ENCODE measurements at places on chromosomes 6 and 20.

DNA sequence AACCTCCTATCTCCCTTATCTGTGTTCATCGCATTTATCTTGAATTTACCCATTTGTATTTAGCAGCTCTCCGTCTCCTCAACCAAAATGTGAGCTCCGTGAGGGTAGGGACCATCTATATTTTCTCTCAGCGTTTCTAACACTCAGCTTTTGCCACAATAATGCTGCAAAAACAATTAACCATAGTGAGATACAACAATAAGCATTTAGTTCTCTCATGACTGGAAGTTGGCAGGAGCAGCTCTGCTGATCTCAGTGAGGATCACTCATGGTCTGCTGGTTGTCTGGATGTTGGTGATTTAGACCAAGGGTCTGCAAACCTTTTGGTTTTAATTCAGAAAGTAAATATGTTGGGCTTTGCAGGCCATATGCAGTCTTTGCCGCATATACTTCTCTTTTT, 394.8 kb upstream of the RNF217 start:
- no peak for DNase-seq

DNA sequence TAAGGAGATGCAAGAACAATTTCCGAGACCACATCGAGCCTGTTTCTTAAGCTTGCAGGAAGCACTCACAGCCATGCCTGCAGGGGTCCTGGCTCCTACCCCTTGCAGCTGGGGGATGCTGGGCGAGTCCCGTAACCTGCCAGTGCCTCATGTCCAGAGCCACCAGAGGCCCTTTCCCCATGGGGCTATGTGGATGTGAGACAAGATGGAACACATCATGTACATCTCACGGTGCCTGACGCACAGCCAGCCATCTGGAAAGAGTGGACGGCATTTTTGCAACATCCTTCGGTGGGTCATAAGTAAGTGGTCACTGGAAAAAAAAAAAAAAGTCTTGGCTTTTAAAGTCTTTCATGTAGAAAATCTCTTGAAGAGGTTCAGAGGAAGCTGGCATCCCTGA, 72.8 kb downstream of the CDH4 start:
- DNase-seq = no peak

DNA sequence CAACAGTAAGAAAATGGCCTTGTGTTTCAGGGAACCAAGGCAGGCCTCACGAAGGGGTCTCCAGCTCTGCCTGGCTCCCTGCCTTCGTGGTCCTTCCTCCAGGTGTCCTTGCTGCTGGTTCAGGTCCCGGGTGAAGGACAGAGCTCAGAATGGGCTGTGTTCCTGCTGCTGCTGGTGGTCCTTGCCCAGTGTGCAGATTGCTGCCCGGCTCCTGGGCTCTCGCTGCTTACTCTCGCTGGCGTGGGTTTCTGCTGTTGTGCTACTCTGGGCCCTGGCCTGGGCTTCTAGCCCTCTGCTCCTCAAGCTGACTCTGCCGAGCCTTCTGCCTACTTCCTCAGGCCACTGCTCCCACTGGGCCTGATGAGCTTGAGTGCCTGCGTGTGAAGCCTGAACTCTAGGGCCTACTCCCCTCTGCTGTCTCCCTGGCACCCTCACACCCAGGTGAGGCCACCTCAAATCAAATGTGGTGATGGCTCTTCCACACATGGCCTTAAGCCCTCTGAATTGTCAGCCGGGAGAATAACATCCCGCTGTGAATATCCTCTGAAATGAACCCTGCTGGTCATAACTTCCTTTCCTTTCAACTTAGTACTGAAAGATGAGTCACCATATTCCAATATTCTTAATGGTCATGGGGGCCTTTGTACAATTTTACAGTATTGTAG, 171.6 kb downstream of the FOXC1 start:
- DNase-seq = no peak

DNA sequence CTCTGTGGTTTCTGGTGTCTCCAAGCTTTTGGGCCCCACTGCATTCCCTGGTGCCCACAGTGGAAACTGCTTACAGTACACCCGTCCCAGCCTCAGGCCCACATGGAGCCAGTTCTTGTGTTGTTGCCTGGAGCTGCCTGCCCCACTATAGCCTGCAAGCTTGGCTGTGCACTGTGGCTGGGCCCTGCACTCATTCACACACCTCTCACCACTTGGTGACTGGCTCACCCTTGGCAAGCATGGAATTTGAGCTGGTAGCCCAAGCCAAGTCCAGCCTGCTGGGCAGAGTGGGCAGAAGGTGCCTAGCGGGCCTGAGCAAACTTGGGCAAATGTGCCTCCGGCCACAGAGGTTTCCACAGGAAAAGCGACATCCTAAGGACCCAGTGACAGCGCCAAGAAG, 472.3 kb downstream of the MMUT start:
- no peak for DNase-seq

DNA sequence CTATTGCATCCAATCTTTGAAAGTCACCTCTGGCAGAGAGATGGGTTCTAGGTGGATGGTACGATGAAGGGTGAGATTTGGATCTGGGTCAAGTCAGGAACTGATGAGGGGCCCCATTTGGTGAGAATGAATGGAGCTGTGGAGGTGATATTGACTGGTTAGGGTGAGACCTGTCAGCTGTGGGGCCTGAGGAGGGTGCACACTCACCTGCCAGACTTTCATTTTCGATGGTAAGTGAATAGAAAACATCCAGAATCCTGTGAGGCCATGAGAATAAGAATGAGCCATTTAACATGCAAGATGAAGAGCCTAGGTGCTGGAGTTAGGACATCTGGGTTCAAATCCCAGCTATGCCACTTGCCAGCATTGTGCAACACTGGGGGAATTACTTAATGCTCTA, 6.8 kb downstream of the SUN5 start:
- DNase-seq = no peak

GRCh38 chr20:1509237-1509636, 18.0 kb upstream of the SIRPB2 start:
- DNase-seq = peak; percentile 12

DNA sequence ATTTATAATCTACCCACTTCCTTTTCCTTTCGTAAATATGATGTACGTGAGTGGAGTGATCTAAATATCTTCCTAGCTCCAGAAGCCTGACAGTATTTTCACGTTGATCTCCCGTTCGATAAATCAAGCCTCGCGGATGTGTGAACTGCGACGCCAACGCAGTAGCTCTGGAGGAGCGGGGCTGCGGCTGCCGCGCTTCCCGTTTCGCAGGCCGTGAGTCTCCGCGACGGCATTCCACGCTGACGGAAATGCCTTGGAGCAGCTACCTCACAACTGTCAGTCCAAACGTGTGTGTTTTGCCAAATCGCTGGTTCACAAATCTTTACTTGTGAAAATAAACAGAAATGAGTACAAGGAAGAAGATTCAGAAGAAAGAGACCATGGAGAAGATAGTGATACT, 41.2 kb downstream of the BTBD3 start:
- no peak for DNase-seq

DNA sequence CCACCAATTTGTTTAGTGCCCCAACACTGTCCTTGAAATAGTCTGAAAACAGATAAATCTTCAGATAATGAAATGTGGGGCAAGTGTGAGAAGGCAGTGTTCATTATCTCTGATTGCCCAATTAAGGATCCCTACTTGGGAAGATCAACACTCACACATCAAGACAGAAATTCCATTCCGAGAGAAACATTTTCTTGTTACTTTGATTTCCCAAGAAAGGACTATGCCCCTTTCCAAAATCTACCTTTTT, 16.2 kb downstream of the HMGN4 start:
- no peak for DNase-seq

DNA sequence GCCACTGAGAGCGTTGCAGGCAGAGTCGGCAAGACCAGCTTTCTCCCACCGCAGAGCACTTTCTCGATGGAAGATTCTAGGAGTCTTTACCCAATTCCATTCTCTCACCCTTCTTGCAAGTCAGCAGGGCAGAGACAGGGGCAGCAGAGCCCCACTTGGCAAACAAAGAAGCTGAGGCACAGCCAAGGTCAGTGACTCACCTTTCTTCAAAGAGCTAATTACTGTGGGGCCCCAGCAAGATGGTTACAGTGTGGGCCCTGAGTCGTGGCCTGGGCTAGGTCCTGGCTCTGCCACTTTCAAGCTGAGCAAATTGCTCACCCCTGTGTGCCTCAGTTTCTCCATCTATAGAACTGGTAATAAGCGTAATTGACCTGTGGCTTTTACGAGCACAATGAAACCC, 277.0 kb downstream of the PREX1 start:
- no peak for DNase-seq

- DNase-seq = no peak
These were observed 573 bp upstream of the IFNGR1 start for GRCh38 chr6:137219664-137220252.

DNA sequence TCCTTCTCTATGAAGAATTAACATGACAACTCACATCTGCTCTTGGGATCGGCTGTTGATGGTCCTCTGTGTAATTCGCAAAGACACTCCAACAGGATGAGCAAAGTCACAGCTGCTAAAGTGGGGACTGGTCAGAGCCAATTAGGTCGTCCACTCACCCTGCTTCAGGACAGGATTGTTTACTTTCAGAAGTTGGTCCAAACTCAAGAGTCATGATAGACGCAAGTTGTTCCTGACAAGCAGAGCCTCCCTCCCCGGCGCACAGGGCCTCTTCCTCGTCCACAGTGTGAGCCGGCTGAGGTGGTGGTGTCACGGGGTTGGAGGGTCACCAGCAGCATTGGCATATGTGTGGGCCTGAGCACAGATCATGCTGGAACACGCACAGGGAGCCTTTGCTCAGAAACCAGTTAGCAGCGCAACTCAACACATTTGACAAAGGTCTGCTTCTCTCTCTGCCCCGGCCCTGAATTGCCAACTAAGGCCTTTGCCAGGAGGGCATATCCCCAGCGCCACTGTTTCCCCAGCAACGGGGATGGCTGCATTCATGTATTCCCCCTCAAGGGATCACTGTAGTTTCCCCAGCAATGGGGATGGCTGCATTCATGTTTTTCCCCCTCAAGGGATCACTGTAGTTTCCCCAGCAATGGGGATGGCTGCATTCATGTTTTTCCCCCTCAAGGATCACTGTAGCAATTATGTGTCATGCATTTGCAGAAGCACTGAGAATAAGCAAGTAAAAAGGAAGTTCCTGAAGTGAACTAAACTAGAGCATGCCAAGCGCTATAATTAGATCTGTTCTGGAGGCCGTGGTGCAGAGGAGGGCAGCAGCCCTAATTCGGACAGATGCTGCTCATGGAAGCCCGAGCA, 111.7 kb downstream of the THBS2 start:
- no peak for DNase-seq

GRCh38 chr20:4252005-4252404, 236.6 kb upstream of the RNF24 start:
- DNase-seq = no peak

DNA sequence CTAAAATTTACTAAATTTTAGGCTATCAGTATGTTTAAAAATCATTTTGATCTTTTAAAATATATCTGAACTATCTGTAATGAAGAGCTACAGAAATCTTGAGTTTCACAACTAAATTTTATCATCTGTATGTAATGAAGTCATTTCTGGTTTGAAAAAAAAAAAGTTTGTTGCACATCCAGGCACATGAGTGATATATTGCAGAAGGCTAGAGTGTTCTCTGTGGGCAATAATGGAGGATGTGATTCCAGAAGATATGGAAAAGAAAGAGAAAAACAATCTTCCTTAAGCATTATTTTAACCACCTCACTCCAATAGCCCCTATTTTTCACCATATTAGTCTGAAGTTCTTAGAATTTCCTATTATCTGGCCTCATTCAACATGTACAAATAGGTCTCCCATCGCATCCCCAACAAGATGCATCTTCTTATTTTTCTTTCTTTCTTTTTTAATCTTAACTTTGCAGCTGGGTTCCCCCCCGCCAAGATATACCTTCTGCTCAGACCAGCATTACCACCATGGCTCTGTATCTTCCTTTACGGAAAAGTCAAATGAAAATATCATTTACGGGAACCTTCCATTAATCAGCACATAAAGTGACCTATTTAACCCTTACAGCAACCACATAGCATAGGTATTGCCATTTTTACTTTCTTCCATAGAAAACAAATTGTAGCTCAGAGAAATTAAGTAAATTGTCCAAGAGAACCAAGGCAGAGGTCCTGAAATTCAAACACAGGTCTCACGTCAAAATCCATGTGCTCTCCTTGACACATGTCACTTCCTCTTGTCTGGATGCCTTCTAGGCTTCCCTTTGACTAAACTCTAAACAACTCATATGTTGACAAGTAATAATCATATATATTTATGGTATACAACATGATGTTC, 116.9 kb downstream of the KIF13A start:
- no peak for DNase-seq

- DNase-seq = no peak
These were observed 120.2 kb upstream of the MLN start for GRCh38 chr6:33923857-33924514.

DNA sequence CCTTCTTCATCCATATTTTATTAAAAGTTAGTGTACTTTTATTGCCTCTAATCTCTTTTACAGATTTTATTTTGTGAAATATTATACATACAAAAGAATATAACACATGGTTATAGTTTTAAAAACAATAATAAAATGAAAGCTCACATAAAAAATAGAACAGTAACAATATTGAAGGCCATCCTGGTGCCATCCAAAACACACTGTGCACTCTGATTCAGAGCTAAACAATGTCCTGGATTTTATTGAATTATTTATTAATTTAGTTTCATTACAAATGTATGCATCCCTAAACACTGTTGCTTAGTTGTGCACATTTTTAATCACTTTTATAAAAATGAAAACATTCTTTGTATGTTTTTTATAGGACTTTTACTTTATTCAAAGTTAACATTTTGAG, 32.9 kb downstream of the RNF217 start:
- DNase-seq = no peak

- no peak for DNase-seq
These were observed 36.9 kb upstream of the SYNCRIP start for GRCh38 chr6:85679445-85680123.

GRCh38 chr20:21615617-21616080, 89.8 kb upstream of the PAX1 start:
- DNase-seq = peak; percentile 28

- no peak for DNase-seq
These were observed 828 bp downstream of the ADGRB3 start for GRCh38 chr6:68635706-68636513.

DNA sequence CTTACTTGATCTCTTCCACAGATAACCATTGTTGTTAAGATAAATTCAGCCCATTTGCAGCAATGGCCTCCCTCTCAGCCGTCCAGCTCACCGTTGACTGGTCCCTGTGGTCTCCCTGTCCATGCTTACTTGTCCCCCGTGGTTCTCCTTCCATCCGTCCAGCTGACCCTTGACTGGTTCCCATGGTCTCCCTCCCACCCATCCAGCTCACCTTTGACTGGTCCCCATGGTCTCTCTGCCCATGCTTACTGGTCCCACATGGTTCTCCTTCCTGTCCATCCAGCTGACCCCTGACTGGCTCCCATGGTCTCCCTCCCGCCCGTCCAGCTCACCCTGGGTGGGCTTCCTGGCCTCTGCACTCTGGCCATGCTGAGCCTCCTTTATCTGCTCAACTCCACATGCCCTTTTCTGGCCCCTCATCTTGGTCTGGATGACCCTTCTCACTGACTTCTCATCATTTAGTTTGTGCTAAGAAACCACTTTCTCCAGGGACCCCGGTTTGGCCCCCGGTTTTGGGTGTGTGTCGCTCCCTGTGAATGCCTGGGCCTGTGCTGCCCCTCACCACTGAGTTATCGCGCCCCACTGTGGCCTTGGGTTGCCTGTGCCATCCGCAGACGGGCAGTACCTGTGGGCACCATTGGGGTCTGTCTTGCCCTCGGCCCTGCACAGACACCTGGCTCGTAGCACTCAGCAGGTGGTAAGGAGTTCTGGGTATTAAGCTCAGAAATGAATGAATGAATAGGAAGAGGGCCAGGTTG, 146.4 kb downstream of the ERMARD start:
- DNase-seq = no peak
